ENCODE measurements at places on chromosomes 12 and 14.

GRCh38 chr12:71200706-71201105 is 42.9 kb upstream of the TSPAN8 start:
- DNase-seq, result no peak

GRCh38 chr14:105748204-105748578 is 221.8 kb downstream of the TMEM121 start:
- no peak for DNase-seq

DNA sequence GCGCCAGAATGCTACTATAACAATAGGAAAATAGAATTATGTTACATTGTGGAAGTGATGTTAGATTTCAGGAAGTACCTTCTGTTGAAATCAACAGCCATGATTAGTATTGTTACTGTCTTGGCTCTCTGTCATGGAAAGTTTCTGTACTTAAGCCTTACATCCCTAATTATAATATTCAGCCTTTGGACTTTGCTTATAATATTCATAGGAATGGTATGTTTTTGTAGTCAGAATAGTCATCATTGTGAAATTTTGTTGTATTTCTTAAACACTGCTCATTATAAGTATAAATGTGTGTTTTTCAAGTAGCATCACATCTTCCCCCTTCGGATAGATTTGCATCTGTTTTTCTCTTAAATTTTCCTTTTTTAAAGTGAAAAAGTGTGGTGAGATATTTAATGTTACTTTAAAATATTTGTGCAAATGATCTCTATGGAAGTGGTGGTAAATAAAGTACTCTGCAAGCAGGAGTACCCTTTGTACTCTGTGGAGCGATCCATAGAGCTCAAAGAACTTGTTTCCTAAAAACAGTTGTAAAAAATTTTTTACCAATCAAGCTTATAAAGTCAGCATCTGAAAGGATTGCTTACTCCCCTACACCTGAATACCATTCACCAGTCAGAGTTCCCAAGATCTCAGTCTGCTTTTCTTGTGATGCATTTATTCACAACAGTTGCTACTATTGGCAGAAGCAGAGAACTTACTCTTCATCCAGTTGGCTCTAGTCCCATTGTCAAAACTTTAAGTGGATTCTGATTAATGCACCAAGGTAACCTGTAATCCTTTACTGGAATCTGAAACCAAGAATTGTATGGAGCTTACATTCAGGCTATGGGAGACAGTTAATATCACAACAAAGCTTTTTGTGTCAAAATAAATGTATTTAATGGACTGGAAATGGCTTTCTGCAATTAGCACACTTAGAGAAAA is 87.8 kb downstream of the RIC8B start:
- no peak for DNase-seq

GRCh38 chr14:74836251-74836960 is 39.5 kb downstream of the PROX2 start:
- DNase-seq, result no peak

GRCh38 chr12:41051954-41052353 is 136.2 kb upstream of the PDZRN4 start:
- no peak for DNase-seq

GRCh38 chr12:113120670-113121370 is 14.7 kb downstream of the RASAL1 start:
- no peak for DNase-seq

DNA sequence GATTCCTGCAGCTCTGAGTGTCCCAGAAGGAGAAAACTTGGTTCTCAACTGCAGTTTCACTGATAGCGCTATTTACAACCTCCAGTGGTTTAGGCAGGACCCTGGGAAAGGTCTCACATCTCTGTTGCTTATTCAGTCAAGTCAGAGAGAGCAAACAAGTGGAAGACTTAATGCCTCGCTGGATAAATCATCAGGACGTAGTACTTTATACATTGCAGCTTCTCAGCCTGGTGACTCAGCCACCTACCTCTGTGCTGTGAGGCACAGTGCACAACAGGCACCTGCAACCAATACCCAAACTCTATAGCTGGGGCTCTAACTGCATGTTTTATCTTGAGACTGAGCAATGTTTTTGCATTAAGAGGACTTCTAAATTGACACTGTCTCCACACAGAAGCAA is 379.2 kb upstream of the OR4E1 start:
- DNase-seq, result no peak

DNA sequence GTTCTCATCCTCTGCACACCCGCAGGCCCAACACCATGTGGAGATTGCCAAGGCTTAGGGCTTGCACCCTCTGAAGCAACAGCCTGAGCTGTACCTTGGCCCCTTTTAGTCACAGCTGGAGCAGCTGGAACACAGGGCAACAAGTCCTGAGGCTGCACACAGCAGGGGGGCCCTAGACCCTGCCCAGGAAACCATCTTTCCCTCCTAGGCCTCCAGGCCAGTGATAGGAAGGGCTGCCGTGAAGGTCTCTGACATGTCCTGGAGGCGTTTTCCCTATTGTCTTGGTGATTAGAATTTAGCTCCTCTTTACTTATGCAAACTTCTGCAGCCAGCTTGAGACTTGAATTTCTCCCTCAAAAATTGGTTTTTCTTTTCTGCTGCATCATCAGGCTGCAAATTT is 373.5 kb upstream of the CLEC14A start:
- DNase-seq, result no peak

DNA sequence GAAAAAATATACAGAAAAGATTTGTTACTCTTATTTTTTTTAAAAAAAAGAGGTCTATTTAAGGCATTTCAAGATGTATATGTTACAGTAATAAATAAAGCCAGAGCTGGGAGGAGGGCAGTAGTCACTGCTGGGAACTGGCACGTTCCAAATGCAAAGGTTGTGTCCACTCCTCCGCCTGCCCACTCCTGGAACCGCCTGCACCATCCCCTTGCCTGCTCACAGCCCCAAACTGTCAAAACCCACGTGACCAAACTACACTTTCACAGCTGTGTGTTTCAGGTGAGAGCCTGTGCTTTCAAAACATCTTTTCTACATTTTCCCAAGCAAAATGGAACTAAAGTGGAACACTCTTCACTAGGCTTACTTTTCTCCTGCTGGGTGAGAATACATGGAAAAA is 160.4 kb downstream of the TTC7B start:
- DNase-seq, result no peak

DNA sequence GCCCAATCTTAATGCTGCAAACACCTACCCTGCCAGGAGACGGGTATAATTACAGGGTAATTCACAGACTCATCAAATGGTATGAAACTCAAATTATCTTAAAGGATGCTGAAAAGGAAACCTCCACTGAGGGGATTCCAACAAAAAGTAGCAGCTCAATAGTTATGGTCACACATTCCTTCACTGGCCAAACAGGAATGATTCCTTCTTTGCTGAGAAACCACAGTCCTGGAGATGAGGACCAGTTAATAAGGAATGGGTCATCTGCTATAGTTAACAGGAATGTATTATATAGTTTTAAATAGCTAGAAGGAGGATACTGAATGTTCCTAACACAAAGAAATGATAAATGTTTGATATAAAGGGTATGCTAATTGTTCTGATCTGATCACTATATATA is 136.9 kb downstream of the STXBP6 start:
- no peak for DNase-seq

- no peak for DNase-seq
Measured at GRCh38 chr14:53884601-53885000, 72.0 kb downstream of the BMP4 start.

GRCh38 chr14:30267141-30267540 is 291.8 kb upstream of the G2E3 start:
- DNase-seq, result no peak

- DNase-seq, result no peak
Measured at GRCh38 chr14:66425402-66425801, 60.8 kb upstream of the CCDC196 start.

DNA sequence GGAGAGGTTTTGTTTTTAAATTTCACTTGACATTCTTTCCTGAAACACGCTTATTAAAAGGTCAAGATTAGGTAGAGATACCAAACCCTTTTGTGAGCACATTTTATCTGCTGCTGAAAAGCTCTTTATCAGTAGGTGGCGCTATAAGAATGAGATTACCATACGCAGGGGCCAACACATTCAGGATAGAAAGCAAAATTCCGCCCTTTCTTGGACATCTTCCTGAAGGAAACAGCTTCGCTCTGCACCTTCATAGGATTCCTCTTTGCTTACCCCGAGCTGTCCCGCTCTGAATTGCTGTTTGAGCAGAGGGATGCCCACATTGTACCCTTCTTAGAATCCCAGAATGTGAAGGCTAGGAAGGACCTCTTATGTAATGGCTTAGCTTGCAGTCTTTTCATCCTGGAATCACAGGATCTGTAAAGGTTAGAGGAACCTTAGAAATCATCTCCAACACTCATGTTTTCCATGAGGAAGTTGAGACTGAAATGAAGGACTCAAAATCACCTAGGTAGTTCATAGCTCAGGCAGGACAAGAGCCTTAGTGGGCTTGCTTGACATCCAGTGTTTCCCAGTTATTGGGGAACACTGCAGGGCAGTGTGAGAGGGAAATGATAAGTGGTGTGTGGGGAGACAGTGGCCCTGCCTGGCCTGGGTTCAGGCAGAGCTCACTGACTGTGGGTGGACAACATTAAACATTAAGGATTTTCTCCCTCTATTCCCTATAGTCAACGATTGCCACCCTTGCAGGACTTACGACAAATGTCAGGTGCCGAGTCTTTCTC is 38.7 kb upstream of the CRY1 start:
- peak; percentile 63 for DNase-seq

DNA sequence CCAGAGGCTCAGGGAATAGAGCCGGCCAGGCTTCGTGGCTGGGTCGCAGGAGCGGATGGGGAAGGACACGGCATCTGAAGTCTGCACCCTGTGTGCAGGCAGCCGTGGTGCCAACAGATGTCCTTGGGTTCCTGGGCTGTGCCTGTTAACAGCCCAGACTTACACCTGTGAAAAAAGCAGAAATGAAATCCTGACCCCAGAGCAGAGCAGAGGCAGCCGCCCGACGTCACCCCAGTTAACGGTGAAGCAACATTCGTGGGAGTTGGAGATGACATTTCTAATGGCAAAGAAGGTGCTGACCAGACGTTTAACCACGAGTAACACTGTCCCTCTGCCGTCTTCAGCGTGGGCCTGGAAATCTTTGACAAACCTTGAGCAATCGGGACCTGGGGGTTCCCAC is 200.3 kb upstream of the DIO3 start:
- DNase-seq, result peak; percentile 62

- no peak for DNase-seq
Measured at GRCh38 chr14:97602438-97603117, 805.4 kb downstream of the VRK1 start.

DNA sequence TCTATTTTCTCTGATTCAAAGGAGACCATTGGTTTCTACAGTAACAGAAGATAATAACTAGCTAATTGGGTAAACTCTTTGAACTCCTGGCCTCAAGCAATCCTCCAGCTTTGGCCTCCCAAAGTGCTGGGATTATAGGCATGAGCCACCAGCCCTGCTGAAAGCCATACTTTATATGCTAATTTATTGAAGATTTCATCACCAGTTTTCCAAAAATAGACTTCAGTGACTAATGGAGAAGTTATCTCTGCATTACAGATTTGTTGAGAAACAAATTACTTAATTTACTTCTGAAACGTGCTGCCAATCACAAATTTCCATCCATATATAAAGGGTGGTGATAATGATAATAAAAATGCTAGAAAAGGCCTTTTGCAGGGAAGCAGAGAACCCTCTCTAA is 1758.1 kb upstream of the SEL1L start:
- DNase-seq, result no peak

GRCh38 chr12:49273726-49274395 is 9.0 kb downstream of the TUBA1C start:
- no peak for DNase-seq

- DNase-seq, result peak; percentile 82
Measured at GRCh38 chr14:94423453-94424056, 29.0 kb downstream of the SERPINA11 start.

DNA sequence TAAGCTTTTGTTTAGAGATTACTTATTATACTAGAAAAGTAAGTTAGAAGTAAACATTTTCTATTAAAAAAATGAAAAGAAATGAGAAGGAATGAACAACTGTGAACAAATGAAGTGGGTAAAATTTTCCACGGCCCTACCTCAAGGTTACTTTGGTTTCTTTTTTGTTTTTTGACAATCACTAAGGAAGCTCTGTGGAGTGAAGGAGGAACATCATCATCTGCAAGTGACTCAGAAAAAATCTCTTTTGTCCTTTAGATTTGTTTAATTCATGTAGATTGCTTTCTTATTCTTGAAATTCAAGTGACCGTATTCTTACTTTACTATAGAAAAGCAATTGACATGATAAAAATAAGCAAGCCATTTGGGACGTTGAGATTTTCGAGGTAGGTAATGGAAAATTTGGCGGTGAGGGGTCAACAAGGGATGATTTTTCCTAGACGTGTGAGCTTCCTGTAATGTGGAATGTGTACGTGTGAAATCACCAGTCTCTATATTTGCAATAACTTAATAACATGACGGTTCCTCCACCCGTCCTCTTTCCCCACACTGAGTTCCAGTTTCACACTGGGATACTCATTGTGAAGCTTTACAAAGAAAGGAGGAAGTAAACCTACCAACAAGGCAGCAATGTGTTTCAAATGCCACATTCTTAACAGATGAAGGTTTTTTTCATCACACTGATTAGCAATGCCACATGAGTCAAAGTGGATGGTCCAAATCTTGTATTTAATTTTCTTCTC is 62.3 kb upstream of the EGLN3 start:
- DNase-seq, result peak; percentile 81

DNA sequence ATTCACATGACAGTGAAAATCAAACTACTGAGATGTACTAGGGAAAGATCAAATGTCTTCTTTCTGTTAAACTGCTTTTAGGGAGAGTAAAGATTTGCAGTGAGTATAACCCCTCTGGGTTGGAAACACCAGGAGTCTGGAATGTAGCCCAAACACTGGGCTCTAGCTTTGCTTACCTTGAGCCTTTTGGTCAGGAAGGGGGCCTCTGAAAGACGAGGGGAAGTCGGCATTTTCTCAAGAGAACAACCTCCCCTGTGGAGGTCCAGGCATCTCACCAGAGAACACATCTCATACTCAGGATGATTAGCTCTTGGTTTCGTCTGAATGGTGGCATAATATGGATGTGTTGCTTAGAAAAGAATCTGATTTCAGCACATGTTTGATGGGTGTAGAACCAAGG is 169.0 kb downstream of the ZFP36L1 start:
- no peak for DNase-seq

GRCh38 chr14:105201156-105201924 is 20.2 kb upstream of the NUDT14 start:
- no peak for DNase-seq

GRCh38 chr14:65847075-65847847 is 434.7 kb downstream of the FUT8 start:
- no peak for DNase-seq

GRCh38 chr14:24053548-24054323 is 1.9 kb downstream of the CARMIL3 start:
- DNase-seq, result no peak
